ENCODE measurements at places on chromosomes 7 and 10.

- DNase-seq = peak; percentile 14
Measured at GRCh38 chr10:16182688-16183087, 254.1 kb upstream of the PTER start.

GRCh38 chr7:83005410-83005809 lies 157.3 kb downstream of the PCLO start:
- no peak for DNase-seq

GRCh38 chr10:50392426-50392825 lies 141.1 kb upstream of the ASAH2 start:
- no peak for DNase-seq

DNA sequence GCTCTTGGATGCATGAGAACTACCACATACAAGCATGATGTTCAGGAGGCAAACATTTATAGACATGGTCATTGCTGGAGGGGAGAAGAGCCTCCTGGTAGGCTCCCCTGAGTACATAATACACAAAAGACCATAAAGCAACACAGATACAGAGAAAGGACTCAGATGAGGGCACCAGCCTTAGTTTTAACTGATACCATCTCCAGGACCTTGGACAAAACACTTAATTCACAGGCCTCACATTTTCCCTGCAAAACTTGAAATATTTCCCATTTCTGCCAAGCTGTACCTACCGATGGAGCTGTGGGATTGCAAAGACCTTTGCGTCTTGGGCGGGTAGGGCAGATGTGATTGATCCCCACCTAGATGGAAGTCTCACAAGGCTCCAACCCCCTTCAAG lies 16.7 kb upstream of the ZNF488 start:
- no peak for DNase-seq

- no peak for DNase-seq
Measured at GRCh38 chr7:26479581-26479980, 187.9 kb downstream of the SNX10 start.

- DNase-seq = no peak
Measured at GRCh38 chr7:18356191-18356645, 139.3 kb upstream of the HDAC9 start.

- peak; percentile 24 for DNase-seq
Measured at GRCh38 chr10:29798921-29799690, 164.3 kb upstream of the SVIL start.

DNA sequence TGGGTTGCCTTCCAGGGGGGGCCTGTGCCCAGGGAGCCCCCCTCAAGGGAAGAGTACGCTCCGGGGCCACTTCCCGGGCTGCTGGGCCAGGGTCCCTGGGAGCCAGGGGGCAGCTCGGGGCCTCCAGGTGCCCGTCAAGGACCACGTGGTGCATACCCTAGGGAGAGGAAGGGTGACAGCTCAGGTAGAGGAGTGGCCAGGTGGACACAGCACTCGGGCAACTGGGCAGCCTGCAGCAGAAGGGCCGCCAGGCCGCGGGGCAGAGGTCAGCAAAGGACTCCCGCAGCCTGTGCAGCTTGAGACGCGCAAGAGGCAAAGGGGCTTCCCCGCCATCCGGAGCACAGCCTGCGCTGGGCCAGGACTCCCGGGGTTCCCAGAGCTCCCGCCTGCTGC lies 26.4 kb downstream of the AP5Z1 start:
- no peak for DNase-seq

GRCh38 chr10:125827133-125827532 lies 3.8 kb downstream of the BCCIP start:
- no peak for DNase-seq

DNA sequence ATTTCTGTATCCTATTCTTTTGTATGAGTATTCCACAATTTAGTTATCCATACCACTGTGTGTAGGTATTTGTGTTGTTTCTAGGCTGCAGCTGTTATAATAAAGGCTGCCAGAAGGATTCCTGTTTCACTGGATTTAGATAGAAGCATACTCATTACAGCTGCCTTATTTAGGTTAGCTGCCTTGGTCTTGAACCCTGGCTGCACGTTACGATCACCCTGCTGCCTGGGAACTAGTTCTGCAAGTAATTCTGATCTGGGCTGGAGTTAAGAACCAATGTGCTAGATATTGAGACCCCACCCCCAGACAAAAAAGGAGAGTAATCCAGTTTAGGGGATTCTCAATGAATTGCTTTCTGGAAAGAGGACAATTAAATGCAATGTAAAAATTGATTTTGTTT lies 43.1 kb downstream of the CCDC71L start:
- no peak for DNase-seq

DNA sequence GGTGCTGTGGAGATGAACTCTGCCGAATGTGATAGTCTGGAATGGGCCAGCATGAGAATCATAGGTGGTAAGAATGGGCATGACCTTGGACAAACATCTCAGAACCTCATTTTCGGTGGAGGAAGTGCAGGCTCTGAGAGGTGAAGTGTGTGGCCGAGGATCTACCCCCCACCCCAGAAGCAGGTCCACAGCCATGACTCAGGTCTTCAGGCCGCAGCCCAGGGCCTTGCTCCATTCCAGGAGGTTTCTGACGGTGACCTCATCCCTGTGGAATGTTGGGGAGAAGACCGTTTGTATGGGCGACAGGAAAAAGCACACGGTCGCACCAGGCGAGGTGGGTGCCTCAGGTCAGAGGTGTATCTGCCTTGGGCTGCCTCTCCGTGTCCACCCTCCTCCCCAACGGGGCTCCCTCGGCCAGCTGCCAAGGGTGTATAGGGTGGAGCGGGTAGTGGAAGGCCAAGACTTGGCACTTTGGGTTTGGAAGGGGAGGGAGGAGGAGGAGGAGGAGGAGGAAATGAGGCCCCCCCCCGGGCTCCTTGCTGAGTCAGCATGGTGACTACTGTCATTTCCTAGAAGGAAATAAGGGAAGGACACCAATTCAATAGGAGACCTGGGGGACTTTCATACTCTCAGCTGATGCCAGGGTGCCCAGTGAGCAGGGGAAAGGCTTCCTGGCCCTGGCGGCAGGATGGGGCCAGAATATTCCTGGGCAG lies 168.0 kb upstream of the RHEB start:
- peak; percentile 89 for DNase-seq

DNA sequence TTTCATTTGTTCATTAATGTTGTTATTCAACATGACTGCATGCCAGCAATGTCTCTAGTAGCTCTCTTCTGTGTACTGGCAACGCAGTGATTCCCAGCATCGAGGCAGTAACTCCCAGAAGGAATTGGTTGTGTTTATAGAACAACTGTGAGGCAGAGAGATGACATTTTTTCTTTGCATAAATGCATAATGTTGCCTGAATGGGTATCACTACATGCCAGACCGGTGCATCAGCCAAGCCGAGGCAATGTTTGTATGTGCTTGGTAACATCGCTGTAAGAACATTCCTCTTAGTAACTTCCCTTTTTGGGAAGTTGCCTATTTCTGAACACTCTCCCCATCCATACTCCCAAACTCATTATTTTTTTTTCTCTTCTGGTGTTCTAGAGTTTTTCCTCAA lies 182.9 kb downstream of the HTR7 start:
- peak; percentile 1 for DNase-seq

DNA sequence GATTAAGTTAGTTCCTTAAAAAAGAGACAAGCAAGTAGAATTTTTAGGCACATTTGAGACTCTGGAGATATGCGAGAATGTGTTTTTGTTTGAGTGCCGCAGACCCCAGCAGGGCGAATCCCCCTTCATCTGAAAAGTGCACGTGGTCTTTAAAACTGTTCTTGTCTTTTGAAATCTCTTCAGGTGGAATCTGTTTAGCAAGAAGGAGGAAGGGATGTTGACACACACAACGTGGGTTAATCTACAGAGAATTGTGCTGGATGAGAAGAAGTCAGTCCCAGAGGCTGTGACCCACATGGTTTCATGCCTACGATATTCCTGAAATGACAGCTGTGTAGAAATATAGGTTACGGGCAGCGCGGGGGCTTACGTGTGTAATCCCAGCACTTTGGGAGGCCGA lies 27.1 kb upstream of the ZFAND2A start:
- DNase-seq = no peak

DNA sequence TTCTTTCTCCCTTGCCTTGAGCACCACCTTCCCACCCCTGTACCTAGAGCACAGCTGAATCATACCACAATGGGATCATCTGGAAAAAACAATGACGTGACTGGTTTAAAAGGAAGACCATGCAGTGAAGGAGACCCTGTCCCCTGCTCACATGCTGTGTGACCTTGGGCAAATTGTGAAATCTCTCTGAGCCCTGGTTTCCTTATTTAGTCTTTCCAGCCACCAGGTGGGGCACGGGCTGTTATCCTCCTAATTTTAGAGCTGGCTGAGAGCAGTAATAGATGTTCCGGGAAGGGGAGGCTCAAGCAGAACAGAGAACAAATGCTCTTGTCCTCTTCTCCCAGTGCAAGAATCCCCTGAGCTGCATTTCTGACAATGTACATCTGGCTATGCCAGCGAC lies 198.3 kb downstream of the RPS24 start:
- no peak for DNase-seq

GRCh38 chr10:122646511-122647382 lies 52.9 kb downstream of the C10orf120 start:
- no peak for DNase-seq

DNA sequence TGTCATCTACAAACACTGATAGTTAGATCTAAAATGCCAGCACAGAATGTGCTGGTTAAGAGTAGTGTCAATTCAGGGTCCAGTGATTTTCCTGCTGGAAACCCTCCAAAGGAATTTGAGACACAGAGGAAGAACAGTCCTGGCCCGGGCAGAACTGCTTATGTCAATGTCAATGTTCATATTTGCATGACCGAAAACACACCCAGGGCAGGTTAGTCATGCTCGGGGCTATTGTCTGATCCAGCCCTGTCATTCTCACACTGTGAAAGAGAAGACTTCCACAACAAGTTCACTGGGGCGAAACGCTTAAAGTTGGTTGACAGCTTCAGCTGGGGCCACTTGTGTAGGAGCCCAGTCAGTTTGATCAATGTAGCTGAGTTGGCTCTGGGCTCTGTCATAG lies 139.3 kb downstream of the C1GALT1 start:
- no peak for DNase-seq

GRCh38 chr10:75707080-75707840 lies 275.8 kb downstream of the LRMDA start:
- no peak for DNase-seq

DNA sequence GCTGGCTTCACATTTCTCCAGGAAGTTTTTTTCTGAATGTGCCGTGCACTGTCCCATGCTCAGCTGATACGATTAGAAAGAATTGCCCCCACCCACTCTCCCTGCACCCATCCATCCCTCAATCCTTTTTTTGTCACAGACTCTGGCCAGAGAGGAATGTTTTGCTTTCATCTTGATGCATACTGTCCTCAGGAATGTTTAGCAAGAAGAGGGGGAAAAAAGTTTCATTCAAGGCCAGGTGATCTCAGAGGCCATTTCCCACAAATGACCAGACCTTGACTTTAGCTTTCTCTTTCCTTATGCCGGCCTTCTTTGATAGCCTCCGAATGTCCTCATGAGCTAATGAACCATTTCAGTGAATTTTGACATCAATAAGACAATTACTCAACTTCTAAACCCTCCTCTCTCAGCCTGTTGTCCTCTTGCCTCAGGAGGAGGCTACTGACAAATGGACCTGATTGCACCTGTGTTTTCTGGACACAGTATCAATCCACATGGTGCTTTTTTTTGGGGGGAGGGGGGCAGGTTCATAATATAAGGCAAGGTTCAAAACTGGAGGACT lies 105.0 kb upstream of the KLF6 start:
- DNase-seq = no peak

DNA sequence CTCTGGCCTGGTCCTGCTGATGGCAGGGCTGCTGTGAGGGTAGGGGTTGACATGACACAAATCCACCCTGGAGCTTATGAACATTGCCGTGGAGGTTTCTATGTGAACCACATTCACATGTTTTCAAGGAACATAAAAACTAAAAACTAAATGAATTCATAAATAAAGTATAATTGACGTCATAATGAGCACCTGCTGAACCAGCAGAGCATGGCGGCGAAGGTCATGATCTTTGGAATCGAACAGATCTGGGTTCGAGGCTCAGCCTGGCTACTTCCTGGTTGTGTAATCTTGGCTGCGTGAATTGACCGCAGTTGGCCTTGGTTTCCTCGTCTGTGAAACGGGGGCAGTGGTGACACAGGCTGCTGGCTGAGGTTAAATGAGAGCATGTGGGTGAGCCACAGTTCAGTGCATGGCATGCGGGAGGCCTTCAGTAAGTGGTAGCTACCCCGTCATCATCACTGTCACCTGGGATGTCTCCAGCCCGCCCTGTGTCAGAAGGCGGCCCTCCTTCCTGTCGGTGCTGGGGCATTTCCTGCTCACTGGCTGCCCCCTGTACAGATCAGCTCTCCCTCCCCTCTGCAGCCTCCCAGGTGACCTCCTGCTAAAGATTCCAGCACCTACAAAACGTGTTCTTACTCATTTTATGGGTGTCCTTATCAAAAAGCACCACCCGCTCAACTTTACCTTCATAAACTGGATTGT lies 190.3 kb upstream of the SHH start:
- no peak for DNase-seq

DNA sequence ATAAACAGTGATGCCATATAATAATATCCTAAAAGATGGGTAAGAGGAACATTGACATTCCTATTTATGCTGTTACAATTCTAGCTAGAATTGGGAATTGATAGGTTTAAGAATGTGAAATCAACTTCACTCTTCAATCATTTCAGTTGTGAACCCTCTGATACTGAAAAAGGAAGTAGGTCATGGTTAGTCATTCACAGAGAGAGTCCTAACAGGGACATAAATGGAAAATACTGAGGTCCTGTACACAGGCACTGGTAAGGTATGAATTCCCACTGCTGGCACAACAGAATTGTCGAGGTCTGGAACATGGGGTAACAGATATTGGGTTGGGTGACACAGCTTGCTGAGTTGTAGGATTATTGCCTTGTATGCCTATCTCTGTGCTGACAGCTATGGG lies 289.4 kb upstream of the LRRN3 start:
- no peak for DNase-seq

DNA sequence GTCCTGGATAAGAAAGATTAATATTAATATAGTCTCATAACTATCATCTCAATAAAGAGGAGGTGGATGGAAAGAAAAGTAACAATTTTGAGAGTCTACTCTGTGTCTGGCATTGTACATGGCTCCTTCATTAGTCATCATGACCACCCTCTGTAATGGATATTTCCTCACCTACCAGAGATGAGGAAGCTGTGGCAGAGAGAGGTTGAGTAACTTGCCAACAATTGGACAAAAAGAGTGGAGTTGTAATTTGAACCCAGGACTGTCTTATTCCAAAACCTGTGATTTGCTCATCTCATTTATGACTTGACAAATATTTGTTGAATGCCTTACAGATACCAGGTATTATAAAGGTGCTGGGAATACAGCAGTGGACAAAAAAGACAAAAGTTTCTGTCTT lies 2.1 kb upstream of the IDE start:
- no peak for DNase-seq

GRCh38 chr10:97101166-97101940 lies 84.4 kb downstream of the SLIT1 start:
- no peak for DNase-seq

GRCh38 chr10:29533696-29534285 lies 101.0 kb downstream of the SVIL start:
- DNase-seq = no peak
